CD8-positive, alpha-beta memory T cell (primary cell): ENCODE measurements at places on chromosomes 11 and 22.

DNA sequence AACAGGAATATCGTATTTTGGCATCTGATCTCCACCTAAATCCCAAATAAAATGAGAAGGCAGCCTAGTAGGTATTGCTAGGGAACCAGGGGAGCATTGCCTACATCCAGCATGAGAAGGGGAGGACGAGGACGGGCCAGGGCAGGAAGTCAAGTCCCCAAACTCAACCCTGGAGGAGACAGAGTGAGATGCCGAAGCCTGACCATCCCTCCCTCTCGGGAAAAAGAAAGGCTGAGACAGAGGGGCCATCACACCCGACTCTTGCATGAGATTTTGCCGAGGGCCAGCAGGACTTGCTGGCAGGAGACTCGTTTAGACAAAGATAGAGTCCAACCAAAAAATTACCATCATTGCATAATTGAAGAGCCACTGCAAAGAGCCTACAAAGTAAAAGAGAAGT lies 50.2 kb upstream of the SPATA19 start:
- no peak for DNase-seq

GRCh38 chr22:46726986-46727317 lies 11.1 kb downstream of the CERK start:
- DNase-seq: no peak

DNA sequence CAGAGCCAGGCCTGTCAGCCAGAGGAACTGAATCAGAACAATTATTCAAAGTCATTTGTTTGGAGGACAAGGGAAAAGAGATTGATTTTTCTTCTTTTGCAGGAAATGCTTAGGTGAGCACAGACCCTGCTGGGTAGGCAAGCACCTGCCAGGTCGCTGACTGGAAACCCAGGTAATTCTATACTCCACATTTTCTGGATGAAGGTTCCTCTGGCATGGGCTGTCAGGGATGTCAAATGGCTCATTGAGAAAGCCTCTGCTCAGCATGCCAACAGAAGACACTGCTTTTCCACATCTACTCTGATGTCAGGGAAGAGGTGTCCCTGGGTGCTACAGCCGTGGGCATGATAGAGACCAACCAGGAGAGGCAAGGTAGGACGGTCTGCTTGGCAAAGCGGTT lies 166.7 kb upstream of the SYN3 start:
- no peak for DNase-seq

DNA sequence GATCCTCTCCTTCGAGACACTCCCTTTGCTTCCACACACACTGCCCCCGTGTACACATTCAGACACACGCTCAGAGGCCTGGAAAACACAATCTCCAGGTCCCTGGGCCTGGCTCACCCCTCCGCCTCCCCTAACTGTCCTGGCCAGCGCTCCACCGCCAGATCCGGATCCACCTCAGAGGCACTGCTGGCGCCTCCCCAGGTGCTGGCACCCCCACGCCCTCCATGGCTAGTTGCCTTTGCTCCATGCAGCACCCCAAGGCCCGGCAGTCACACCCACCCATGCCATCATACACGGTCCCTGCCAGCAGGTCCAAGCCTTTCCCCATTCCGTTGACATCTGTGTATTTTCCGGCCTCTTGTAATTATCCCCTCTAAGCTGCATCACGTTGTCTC lies 11.1 kb downstream of the SPTBN2 start:
- no peak for DNase-seq

DNA sequence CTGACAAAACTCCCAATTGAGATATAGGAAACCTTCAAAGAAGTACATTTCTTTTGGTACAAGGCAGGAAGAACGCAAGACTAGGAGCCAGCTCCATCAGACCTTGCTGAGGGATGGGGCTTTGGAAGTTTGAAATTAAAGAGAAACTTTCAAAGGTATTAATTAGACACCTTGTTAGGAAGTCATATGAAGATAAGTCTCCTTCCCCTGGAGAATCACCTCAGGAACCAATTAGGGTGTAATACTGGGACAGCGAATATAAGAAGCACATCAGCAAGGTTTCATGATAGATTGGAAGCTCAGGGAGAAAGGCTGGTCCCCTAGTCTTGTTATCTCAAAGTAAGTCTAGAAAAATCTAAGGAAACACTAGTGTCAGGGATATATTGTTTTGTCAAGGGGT lies at the start of gene OR9Q2:
Gene OR9Q2 (plus strand): TSS at position 301 of the 400 bp plus-strand sequence. CDS start 1,421 bp downstream, outside the sequence.
- DNase-seq: no peak

GRCh38 chr11:45021692-45022141 lies 71.0 kb upstream of the TP53I11 start:
- DNase-seq: no peak

- no peak for DNase-seq
Measured at GRCh38 chr11:27520226-27520625, 13.7 kb upstream of the LIN7C start.

- no peak for DNase-seq
Measured at GRCh38 chr11:69215784-69216415, 60.2 kb downstream of the SMIM38 start.

DNA sequence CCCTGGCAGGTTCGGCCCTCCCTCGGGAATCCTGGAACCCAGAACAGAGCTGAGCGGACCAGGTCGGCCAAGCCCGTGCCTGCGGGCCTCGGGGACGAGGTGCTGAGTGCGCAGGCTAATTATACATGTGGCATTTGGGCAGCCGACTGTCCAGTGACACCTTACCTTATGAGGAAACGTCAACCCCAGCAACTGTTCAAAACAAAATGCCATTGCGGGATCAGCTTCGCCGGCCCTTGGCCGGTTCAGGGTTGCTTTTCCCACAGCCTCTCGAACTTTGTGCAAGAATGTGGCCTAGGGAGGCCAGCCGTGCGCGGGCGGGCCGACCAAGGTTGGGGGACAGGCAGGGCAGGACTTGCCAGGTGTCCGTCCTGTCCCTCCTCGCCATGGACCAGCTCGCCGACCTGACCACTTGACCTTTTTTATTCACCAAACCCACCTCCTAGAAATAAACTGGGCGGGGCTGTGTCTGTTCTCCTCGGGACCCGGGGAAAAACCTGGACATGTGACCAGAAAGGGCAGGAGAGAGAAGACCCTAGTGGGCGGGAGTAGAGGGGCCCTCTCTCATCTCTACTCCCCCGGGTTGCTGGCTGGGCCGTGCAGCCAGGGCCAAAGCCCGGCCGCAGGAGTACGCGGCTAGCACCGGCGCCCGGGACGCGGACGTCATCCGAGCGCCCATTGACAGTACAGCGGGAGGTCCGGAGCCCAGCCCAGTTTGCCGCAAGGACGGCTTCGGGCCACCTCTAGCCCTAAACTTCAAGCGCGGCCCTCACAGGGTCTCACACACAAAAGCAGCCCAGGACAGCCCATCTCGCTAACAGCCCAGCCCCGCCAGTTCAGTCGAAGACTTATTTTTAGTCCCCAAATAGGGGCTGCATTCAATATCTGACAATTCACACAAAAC lies 134.3 kb upstream of the C11orf58 start:
- DNase-seq: no peak

- peak; percentile 11 for DNase-seq
Measured at GRCh38 chr11:73141031-73141308, 1.1 kb downstream of the FCHSD2 start.

- no peak for DNase-seq
Measured at GRCh38 chr11:104054911-104055529, 18.6 kb downstream of the DDI1 start.

- no peak for DNase-seq
Measured at GRCh38 chr22:39130892-39131855, 21.3 kb downstream of the CBX7 start.

GRCh38 chr11:35013514-35014233 lies 97.3 kb downstream of the PDHX start:
- peak; percentile 37 for DNase-seq

DNA sequence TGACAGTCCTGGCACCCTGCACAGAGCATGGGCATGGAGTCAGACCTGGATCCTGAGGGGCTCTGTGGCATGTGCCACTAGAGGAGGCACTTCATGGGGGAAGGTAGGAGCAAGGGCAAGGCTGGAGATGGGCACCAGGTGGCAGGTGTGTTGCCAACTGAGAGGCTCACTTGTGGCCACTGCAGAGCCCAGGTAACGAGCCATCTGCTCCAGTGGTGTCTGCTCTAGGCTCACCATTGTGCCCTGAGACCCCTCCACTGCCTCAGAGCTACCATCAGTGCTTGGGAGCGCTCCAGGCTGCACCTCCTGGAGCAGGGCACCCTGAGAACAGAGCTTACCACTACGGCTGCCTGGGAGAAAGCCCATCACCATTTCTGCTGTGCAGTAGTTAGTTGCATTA lies 1.3 kb upstream of the ZDHHC8 start:
- no peak for DNase-seq

- DNase-seq: no peak
Measured at GRCh38 chr22:30336752-30337460, 10.2 kb upstream of the TBC1D10A start.

DNA sequence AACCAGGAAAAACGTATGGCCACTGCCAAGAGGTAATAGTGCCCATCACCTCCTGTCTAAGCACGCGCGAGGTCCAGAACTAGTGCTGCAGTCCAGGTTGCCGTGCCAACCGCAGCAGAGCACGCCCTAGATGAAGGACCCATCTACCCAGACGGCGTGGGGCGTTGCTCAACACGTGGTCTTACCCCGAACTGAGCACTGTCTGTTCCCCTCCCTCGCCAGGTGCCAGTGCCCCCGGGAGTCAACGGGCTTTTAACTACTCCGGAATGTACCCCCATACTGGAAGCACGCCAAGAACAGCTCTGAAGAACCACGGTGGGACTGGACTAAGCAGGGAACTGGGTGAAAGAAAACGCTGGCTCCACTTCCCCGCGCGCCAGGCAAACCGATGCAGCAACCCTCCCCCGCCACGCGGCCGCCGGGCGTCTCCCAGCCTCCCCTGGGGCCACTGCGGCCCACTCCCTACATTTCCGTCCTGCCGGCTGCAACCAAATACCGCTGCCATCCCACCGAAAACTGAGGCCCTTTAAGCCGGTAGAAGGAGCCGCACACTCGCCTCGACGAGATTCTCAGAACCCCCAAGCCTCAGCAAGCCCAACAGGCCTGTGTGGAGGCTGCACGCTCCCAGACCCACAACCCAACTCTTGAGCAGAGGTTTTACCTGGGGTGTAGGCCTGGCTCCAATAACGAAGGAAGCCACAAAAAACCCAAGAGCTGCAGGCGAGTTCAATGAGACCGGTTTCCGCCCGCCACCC lies at the start of gene HSPA8:
Gene HSPA8 (minus strand): TSS at position 734 of the 755 bp plus-strand sequence. CDS start 812 bp downstream, outside the sequence.
- peak; percentile 42 for DNase-seq

- DNase-seq: peak; percentile 69
Measured at GRCh38 chr11:123301696-123302400, 106.8 kb upstream of the CLMP start.

GRCh38 chr22:49884503-49885260 lies 31.0 kb downstream of the ZBED4 start:
- no peak for DNase-seq

DNA sequence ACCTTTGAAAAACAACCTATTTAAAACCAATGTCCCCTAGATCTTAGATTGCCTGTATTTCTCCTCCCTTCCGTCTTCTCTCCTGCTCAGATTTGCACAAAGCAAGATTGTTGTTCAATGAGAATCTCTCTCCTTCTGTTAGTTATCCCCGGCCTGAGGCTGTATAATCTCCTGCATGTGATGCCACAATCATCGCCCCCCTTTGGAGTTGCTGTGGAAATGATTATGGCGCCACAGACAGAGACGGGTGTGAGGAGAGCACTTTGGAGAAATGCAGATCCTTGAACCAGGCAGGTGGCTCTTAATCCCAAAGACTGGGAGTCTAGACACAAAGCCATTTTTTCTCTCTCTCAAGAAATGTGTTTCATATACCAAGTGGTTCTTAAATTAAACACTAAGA lies 941.3 kb downstream of the OPCML start:
- no peak for DNase-seq

GRCh38 chr11:13364388-13364787 lies 86.8 kb downstream of the BMAL1 start:
- DNase-seq: no peak

GRCh38 chr22:33919391-33920196 lies 682 bp downstream of the LARGE1 start:
- no peak for DNase-seq

GRCh38 chr11:35277827-35278226 lies 138.9 kb downstream of the CD44 start:
- DNase-seq: no peak

DNA sequence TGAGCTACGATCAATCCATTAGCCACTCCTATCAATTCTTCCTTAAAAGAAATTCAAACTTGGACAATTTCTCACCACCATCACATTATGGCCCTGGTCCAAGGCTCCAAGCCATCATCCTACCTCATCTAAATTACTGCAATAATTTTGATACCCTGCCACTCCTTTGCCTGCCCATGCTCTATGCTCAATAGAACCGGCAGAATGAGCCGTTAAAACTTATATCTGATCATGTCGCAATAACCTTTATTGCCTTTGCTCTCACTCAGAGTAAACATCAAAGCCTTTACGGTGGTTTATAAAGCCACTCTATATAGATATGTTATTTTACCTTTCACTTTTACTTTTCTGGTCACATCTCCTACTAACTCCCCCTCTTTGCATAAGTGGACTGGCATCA lies 2392.1 kb upstream of the RAG2 start:
- DNase-seq: no peak

DNA sequence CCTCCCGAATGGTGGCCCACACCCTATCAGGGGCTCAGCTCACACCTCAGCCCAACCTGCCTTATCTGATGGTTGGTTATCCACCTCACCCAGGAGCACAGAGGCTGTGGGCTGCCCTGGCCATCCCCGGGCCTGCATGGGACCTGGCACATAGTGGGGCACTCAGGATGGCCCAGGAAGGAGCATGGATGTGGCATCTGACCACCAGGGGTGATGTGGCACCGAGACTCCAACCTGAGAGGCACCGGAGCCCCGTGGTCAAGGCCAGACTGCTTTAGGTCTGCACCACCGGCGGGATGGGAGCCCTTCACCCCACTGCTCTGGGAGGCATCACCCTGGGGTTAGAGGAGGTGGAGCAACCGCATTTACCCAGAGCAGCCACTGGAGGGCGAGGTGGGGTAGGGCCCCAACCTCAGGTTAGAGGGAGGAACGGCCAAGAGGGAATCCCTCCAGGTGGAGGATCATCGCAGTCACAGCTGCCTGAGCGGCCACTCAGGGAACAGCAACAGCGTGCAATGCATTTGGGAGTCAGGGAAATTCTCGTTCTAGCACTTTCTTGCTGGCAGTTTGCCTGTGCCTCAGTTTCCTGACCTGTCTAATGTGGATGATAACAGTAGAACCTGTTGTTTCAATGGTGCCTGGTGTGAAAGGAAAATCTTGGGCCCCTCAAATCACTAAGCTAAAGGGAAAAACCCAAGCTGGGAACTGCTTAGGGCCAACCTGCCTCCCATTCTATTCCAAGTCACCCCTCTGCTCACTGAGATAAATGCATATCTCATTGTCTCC lies 52.9 kb upstream of the CARS1 start:
- DNase-seq: no peak

GRCh38 chr11:45272701-45273100 lies 13.4 kb downstream of the SYT13 start:
- DNase-seq: no peak

DNA sequence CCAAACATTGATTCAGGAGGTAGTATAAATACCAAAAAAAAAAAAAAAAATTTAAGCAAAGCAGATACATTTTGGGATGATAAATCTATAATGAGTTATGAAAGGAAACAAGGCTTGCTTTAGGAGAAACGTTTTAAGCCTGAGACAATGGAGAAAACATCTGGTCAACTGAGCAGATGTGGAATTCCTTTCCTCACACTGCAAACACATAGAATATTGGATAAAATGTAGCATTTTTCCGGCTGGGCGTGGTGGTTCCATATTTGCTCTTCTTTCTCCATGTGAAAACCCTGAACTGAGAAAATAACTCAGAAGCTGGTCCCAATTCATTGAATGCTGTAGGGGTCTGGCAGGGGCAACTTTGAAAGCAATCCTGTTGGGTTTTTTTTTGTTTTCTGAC lies 33.9 kb downstream of the ENDOD1 start:
- no peak for DNase-seq

GRCh38 chr11:103699216-103699615 lies 337.2 kb upstream of the DDI1 start:
- DNase-seq: no peak

GRCh38 chr22:45934659-45935341 lies 42.2 kb downstream of the WNT7B start:
- DNase-seq: no peak
